Right cardiac atrium (tissue), 5 donors: ENCODE measurements at places on chromosomes 11 and 22. TPM values are rescaled to one million over a fixed set of nuclear protein-coding genes. Genes with fewer than 3 reads are reported as not detected.

CATSPER1 gene
- total RNA-seq: not detected

DNA sequence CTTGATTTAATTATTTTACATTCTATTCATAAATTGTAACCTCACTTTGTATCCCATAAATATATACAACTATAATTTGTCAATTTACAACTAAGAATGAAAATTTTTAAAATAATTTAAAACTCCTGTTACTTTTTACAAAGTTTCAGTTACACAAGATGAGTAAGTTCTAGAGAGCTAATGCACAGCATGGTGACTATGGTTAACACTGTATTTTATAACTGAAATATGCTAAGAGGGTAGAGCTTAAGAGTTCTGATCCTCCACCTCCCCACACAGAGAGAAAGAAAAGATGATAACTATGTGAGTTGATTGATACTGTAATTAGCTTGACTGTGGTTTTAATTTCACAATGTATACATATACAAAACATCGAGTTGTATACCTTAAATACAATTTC lies 412.5 kb upstream of the DDI1 start:
- DNase-seq: no peak

GRCh38 chr11:133263332-133263731 lies 269.0 kb downstream of the OPCML start:
- DNase-seq: no peak

DNA sequence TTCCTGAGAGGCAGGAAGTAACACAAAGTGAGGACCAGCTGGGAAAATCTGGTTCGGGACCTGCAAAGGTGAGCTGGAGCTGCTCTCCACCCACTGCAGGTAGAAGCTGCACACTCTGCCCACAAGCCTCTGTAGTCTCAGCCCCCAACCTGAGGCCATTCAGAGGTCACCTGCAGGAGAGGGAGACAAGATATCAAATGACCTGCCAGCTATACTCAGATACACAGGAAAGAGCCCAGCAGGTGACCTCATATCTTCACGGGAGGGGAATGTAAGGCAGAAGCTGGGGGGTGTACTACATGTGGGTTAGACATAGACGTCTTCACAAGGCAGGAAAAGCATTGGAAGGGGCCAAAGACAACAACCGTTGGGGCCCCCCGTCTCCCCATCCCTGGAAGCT lies 86.1 kb downstream of the APIP start:
- no peak for DNase-seq

DNA sequence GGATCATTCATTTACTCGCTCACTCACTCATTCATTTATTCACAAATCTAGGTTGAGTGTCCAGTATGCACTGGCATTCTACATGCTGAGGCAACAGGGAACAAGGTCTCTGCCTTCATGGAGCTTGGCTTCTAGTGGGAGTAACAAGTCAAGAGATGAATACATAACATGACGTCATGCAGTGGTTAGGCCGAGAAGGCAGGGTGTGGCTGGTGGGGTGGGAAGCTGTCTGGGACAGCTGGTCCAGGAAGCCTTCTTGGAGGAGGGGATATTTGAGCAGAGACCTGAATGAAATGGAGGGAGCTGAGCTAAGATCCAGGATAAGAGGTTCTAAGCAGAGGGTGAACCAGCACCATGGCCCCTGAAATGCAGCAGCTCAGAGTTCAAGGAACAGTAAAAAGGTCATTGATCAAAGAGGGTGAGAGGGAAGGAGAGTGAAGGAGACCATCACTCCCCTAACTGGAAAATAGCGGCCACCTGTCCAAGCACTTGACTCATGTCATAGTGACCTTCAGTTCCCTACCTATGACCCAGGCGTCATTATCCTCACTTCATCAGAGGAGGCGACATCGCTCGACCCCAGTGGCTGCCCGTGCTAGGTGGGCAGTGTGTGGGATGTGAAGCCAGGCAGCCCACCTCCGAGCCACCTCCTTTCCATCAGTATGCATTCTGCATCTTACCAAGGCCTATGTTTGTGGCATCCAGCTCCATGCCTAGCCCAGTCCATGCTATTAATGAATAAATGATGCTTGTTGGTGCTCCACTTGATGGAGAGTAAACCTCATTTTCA lies 105.0 kb downstream of the TSPAN18 start:
- no peak for DNase-seq

SLC22A6 gene
- not detected for total RNA-seq

GRCh38 chr11:35111161-35112055 lies 27.6 kb upstream of the CD44 start:
- DNase-seq: peak; percentile 60

GRCh38 chr22:48053486-48053885 lies 1291.0 kb downstream of the TBC1D22A start:
- DNase-seq: no peak

- no peak for DNase-seq
These were observed 203.2 kb downstream of the CASP12 start for GRCh38 chr11:104695065-104695463.

GRCh38 chr11:87039371-87039770 lies 1.6 kb downstream of the TMEM135 start:
- peak; percentile 50 for DNase-seq

- no peak for DNase-seq
These were observed 42.1 kb downstream of the PPARA start for GRCh38 chr22:46192210-46192993.

CNTN5 gene
- total RNA-seq: not detected

OR52A1 gene
- not detected for total RNA-seq

DNA sequence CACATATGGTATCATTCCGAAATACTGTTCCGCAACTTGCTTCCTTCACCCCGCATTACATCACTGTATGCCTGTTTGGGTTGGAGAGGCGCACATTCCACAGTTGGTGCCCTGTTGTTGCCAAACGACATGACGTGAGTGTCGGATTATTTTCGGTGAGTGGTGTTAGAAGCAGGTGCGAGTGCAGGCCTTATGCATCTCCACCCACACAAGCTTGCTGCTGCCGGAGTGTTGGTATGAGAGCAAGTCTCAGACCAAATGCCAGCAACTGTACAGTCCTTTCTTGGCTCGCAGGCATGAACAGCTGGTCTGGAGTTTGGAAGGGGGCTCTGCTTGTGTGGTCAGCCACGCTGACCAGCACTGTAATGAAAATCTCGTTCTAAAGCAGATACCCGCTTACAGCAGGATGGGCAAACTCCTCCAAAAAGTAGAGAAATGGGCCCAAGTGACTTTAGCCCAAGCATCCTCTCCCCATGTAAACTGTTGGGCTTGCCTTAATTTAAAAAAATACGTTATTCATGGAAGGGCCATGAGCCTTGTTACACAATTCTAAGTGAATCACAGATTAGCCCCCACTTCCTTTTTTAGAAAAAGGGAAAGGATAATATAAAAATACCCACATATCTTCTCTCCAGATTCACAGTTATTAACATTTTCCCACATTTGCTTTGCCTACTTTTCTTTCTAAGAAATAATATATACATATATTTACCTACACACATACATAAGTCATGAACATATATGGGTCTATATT lies 48.7 kb upstream of the OR9Q1 start:
- DNase-seq: no peak
